ENCODE measurements at places on chromosomes 7 and 10. TPM values are rescaled to one million over a fixed set of nuclear protein-coding genes. Genes with fewer than 3 reads are reported as not detected.

HGF gene
- 0.33 TPM for total RNA-seq

AOAH gene
- 0.52 TPM for total RNA-seq

MMP21 gene
- 1.1 TPM for total RNA-seq

CPA2 gene
- total RNA-seq, result not detected

INMT gene
- total RNA-seq, result not detected

MRPS16 gene
- 58.2 TPM for total RNA-seq

PILRA gene
- 0.22 TPM for total RNA-seq
